ENCODE measurements at places on chromosomes 3 and 15. TPM values are rescaled to one million over a fixed set of nuclear protein-coding genes. Genes with fewer than 3 reads are reported as not detected.

DNA sequence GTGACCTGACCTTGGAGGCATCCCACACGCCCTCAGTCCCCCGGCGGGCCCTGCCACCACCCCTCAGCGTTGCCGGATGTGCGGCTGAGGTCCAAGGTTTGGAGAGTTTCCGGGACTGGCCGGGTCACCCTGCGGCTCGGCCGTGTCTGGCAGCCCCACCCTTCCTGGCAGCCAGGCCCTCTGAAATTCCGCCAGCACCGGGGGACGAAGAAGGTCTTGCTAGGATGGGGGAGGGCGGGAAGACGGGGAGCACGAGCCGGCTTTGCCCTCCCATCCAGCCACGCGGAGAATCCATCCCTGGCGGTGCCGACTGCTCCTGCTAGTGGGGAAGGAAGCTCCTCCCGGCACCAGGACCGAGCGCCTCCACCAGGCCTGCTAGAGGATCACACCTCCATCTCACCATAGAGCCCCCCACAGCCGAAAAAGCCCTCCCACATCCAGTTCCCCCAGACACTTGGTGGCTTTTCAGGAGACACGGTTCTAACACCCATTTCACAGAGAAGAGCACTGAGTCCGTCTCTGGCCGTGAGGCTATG, 81.5 kb downstream of the CPN2 start:
- no peaks in the 10 kb centered on the region for H3K27me3 ChIP-seq
- no peak overlapping the region for H3K27ac ChIP-seq
- H3K4me1 ChIP-seq = peaks cover 29% of the 10 kb centered on the region
- no peaks in the 10 kb centered on the region for H3K36me3 ChIP-seq
- peak; percentile 71 for DNase-seq

DNA sequence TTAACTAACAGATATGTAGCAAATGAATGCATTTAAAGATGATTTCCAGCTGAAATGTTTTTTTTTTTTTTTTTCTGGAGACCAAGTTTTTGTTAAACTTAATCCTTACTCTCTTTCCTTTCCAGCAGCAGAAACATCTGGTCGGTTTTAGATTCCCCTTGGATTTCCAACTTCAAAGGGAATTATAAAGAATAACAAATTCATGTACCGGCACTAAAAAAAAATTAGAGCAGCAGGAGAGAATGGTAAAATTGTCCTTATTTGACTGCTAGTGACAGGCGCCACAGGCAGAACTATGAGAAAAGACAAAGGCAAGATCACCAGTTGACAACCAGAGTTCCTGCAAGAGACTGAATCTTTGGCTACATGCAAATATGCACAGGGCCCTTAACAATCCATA, 393.3 kb downstream of the TIGIT start:
- H3K27me3 ChIP-seq = no peaks in the 10 kb centered on the region
- no peak for DNase-seq
- no peak overlapping the region for H3K27ac ChIP-seq
- H3K4me1 ChIP-seq = peaks cover 11% of the 10 kb centered on the region
- no peak overlapping the region for H3K4me3 ChIP-seq
- H3K36me3 ChIP-seq = no peaks in the 10 kb centered on the region

GNAT1 gene
- polyA plus RNA-seq = not detected

FRMD5 gene
- 0.35 TPM for polyA plus RNA-seq

- H3K4me3 ChIP-seq = no peak overlapping the region
- no peak for DNase-seq
- no peaks in the 10 kb centered on the region for H3K36me3 ChIP-seq
- no peak overlapping the region for H3K27ac ChIP-seq
- H3K4me1 ChIP-seq = peaks cover 22% of the 10 kb centered on the region
Observed at GRCh38 chr3:13493867-13494441, 13.8 kb downstream of the HDAC11 start.

GRCh38 chr3:24182756-24183155, 237.7 kb downstream of the NR1D2 start:
- peaks cover 15% of the 10 kb centered on the region for H3K4me1 ChIP-seq
- no peak overlapping the region for H3K4me3 ChIP-seq
- no peak overlapping the region for H3K27ac ChIP-seq
- H3K27me3 ChIP-seq = no peaks in the 10 kb centered on the region
- no peaks in the 10 kb centered on the region for H3K36me3 ChIP-seq
- no peak for DNase-seq

GRCh38 chr15:53106505-53107286, 316.6 kb upstream of the ONECUT1 start:
- no peak overlapping the region for H3K27ac ChIP-seq
- H3K4me1 ChIP-seq = no peaks in the 10 kb centered on the region
- H3K27me3 ChIP-seq = no peaks in the 10 kb centered on the region
- H3K36me3 ChIP-seq = no peaks in the 10 kb centered on the region
- no peak for DNase-seq

WNT7A gene
- polyA plus RNA-seq = not detected

RARB gene
- 0.11 TPM for polyA plus RNA-seq

- no peak for DNase-seq
- H3K27me3 ChIP-seq = no peaks in the 10 kb centered on the region
- no peak overlapping the region for H3K27ac ChIP-seq
- H3K4me1 ChIP-seq = peaks cover 6% of the 10 kb centered on the region
- no peaks in the 10 kb centered on the region for H3K36me3 ChIP-seq
- no peak overlapping the region for H3K4me3 ChIP-seq
Observed at GRCh38 chr3:43914269-43914668, 223.5 kb downstream of the ABHD5 start.

MUC13 gene
- 0.18 TPM for polyA plus RNA-seq

DNA sequence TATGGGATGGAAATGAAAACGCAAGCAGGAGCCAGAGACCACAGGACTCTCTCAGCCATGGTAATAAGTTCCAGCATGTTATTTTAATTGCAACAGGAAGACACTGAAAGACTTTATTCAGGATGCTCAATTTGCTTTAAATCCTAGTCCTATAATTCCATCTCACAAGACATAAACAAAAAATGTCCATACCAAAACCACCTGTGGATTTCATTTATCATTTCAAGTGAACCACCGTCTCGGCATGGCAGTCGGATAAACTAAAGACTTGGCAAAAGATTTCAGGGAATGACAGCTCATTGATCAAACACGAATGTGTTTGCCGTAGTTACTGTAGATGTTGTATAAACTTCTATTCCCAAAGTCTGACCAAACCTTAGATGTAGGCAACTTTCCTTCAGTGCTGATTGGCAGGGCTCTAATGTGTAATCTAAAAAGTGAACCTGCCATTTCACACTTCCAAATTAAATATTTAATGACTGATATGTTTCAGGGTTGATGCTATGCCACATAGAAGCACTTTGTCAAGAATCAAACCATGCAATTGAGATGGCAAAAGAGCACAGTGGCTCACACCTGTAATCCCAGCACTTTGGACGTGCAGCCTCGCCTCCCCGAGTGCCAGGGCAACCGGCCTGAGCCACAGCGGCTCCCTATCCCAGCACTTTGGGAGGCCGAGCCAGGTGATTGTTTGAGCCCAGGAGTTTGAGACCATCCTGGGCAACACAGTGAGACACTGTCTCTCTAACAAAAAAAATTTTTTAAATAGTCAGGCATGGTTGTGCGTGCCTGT, 331.7 kb downstream of the MAGI1 start:
- H3K27ac ChIP-seq = no peak overlapping the region
- peaks cover 4% of the 10 kb centered on the region for H3K4me1 ChIP-seq
- no peaks in the 10 kb centered on the region for H3K27me3 ChIP-seq

GRCh38 chr3:106302451-106303221, 433.8 kb upstream of the CBLB start:
- H3K27me3 ChIP-seq = no peaks in the 10 kb centered on the region
- H3K4me3 ChIP-seq = no peak overlapping the region
- peaks cover 16% of the 10 kb centered on the region for H3K4me1 ChIP-seq
- no peak overlapping the region for H3K27ac ChIP-seq

DNA sequence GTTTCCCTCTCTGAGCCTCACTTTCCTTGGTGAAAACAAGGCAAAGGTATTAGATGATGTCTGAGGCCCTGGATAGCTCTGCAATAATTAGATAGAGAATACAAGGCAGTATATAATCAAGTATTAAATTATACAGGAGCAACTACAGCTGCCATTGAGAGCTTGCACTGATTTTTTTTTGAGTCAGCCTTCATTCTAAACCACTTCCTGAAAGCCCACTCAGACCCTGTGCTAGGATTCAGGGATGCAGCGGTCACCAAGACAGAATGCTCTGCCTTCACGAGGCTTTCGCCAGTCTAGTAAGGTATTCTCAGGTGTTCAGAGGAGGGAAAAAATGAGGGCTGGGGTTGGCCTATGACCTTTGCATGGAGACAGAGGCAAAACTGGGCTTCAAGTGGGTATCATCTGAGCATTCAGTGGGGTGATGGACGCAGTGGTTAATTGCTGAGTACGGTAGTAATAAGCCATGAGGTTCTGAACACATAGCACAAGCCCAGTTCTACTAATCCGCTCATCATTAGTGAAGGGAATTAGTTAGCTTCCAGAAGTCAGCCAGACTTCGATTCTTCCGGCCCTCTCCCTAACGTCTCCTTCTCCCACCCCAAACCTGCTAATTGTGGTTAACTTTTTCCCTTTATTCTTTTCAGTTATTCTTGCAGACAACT, 3.6 kb downstream of the VGLL4 start:
- H3K4me3 ChIP-seq = peak overlapping the region; percentile 87
- H3K27ac ChIP-seq = peak overlapping the region; percentile 100
- no peaks in the 10 kb centered on the region for H3K36me3 ChIP-seq
- no peaks in the 10 kb centered on the region for H3K27me3 ChIP-seq
- peaks cover 63% of the 10 kb centered on the region for H3K4me1 ChIP-seq

EPB42 gene
- not detected for polyA plus RNA-seq

GASK1A gene
- polyA plus RNA-seq = 0.10 TPM

DNA sequence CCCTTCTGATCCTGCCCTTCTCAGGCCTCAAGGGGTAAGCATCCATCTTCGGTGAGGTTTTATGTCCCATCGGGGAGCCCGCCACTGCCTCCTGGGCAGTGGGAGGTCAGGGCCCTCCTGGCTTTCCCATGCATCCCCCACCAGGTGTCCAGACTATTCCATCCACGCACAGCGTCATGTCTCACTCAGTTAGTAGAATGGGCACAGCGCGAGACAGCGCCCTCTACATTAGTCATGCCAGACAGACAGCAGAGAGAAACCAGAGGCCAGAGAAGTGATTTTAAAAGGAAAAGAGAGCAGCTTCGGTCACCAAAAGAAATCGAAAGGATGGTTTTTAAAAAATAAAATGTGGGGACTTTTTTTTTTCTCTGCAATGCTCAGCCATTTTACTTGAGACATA, 49.8 kb downstream of the ZDHHC3 start:
- H3K4me1 ChIP-seq = peaks cover 14% of the 10 kb centered on the region
- H3K27ac ChIP-seq = no peak overlapping the region
- no peak for DNase-seq
- H3K27me3 ChIP-seq = no peaks in the 10 kb centered on the region

TRAIP gene
- polyA plus RNA-seq = 5.2 TPM

DNA sequence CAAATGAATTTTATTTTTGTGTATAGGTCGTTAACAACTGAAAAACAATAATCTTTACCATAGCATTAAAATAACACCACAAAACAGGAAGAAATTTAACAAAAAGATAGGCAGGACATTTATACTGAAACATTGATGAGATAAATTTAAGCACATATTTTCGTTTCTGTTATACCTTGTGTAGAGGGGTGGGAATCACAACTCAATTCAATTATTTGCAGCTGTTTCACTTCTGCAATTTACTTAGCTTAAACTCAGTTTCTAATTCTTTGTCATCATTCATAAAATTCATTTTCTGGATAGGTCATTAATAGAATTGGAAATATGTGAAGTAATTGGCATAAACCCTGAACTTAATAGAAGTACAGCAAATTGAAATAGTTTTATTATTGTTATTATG, 42.3 kb downstream of the TP63 start:
- H3K27ac ChIP-seq = no peak overlapping the region
- no peaks in the 10 kb centered on the region for H3K36me3 ChIP-seq
- no peak overlapping the region for H3K4me3 ChIP-seq
- no peak for DNase-seq
- no peaks in the 10 kb centered on the region for H3K27me3 ChIP-seq

DNA sequence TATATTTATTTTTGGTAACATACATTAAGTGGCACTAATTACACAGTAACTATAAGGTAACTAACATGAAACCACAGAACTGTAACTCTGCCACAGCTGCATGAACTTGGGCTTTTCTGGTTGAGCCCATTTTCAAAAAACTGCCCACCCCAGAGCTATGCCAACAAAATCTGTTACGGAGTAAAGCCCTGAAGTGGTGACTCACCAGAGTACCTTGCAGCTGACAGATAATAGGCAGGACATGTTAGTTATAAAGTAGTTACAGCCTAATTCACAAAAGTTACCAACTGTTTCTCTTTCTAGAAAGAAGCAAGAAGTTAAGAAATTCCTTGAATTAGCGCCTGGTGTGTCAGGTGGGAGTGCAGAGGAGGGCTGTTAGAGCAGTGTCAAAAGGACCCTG, 1.5 kb upstream of the GPX1 start:
- H3K27me3 ChIP-seq = no peaks in the 10 kb centered on the region
- H3K27ac ChIP-seq = peak overlapping the region; percentile 83
- peak overlapping the region; percentile 76 for H3K4me3 ChIP-seq
- peaks cover 54% of the 10 kb centered on the region for H3K36me3 ChIP-seq

DNA sequence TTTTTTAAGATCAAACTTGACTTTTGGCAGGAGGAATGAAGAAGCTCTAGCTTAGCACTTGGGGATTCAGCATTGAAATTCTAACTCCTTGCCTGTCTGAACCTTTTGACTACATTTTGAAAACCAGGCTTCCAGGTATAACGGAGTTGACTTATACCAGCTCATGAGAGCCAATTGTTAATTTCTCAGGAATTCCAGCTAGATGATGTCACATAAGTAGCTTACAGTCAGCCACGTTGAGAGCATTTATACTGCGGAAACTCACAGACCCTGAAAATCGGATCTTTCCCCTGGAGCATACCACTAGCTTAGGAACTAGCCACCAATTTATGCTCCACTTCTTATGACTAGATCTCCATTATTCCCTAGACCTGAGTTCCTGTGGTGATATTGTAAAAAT, 321.4 kb upstream of the DPH6 start:
- no peaks in the 10 kb centered on the region for H3K36me3 ChIP-seq
- H3K4me3 ChIP-seq = no peak overlapping the region
- no peak for DNase-seq
- no peaks in the 10 kb centered on the region for H3K4me1 ChIP-seq

DNA sequence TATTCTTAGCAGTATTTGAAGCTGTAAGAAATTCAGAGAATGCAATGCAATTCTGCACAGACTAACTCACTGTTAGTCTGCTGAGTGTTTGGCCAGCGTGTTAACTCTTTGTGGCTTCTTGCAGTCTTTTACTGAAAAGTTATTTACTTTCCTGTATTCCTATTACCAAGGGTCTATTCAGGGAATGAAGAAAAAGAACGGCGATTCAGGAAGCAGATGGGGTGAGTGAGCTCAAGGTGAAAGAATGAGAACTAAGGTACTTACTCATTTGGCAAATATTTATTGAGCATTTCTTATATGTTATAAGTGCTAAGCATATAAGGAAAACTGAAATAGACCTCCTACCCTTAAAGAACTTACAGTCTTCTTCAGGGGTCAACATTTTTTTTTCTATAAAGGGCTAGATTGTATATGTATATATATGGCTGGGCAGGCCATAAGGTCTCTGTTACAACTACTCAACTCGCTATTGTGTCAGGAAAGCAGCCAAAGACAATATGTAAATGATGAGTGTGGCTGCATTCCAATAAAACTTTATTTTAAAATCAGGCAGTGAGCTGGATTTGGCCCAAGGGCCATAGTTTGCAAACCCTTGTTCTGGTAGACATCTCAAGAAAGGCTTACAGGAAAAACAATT, 271.9 kb upstream of the GADL1 start:
- H3K4me3 ChIP-seq = peak overlapping the region; percentile 25
- H3K36me3 ChIP-seq = no peaks in the 10 kb centered on the region
- H3K4me1 ChIP-seq = peaks cover 45% of the 10 kb centered on the region
- no peaks in the 10 kb centered on the region for H3K27me3 ChIP-seq

- no peaks in the 10 kb centered on the region for H3K27me3 ChIP-seq
- DNase-seq = no peak
- H3K4me3 ChIP-seq = no peak overlapping the region
- peaks cover 7% of the 10 kb centered on the region for H3K36me3 ChIP-seq
Observed at GRCh38 chr15:99632521-99632920, 66.7 kb downstream of the MEF2A start.

IMPG2 gene
- polyA plus RNA-seq = not detected

Measured in GM23248 (cell line).